HT1080 (cell line): ENCODE measurements at places on chromosomes 12 and 14.

- DNase-seq = no peak
Observed at GRCh38 chr12:49897276-49897675, 6.4 kb downstream of the FAIM2 start.

DNA sequence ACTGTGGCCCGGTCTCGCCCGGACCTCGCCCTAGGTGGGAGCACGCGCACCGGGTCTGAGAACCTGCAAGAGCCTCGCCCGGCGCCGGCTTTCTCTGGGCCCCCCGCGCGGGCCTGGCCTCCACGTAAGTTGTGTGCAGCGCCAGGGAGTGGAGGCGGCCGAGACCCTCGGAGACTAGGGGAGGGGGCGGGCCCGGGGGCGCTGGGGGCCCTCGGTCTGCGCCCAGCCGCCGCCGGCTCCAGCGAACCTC lies 183 bp upstream of the PRMT8 start:
- no peak for DNase-seq

DNA sequence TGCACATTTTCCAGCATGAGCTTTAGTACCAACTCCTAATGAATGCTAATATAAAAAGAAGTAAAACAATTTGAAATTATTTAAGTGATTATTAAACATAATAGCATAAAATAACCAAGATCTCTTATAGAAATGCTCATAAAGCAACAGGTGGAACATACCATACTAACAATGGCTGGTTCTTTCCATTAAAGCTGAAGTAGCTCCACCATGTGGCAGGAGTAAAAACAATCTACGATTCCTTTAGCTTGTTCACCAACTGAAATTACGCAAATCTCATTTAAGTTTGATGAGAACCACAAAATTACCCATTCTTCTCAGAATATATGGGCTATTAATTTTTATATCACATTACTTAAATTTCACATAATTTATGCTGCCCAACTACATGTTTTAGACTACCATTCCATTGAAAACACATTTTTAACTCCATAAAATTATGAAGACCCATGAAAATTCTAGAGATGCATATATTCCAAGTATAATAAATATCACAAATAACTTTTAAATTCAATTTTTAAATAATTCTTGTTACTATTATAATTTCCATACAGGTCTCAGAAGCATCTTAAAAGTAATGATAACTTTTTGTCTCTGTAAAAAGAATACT lies 213.6 kb downstream of the DAD1 start:
- peak; percentile 26 for DNase-seq

DNA sequence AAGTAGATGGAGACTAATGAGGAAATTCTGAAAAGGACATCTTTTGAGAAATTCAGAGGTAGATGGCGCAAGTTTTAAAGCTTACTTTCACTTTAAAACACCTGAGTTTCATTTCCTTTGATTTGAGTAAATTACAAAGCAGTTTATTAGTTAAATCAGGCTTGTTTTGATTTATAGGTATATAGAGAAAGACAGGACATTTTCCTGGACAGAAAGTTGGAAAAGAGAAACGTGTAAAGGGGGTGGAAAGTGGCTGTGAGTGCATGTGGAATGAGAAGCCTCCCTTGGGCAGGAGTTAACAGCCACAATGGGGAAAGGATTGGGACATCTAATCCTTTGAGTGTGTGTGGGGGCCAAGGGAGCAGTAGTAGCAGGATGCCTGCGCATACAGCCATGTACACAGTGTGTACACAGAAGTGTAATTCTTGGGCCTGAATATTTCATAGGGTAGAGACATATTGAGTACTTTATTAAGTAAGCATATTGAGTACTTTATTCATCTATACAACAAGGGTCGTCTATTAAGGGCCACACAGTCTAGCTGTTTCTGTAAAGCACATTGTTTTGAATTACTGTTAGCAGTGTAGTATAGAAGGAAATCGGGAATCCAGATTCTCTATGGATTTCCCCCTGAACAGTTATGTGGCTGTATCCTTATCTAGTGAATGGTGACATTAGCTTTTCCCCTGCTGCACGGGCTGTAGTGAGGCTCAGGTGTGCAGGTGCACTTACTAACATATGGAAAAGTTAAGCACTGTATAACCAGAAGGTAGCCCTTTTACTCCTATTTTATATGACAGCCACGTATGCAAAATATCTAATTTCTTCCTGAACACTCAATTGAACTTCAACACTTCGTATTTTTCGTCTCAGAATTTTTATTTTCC lies 19.1 kb downstream of the MARK3 start:
- no peak for DNase-seq

- DNase-seq = no peak
Observed at GRCh38 chr14:51908086-51908485, 47.7 kb downstream of the GNG2 start.
